Fibroblast of skin of right quadriceps (primary cell): ENCODE measurements at places on chromosomes 2 and 18.

GRCh38 chr18:11336241-11336640, 186.9 kb upstream of the PIEZO2 start:
- no peak for DNase-seq

DNA sequence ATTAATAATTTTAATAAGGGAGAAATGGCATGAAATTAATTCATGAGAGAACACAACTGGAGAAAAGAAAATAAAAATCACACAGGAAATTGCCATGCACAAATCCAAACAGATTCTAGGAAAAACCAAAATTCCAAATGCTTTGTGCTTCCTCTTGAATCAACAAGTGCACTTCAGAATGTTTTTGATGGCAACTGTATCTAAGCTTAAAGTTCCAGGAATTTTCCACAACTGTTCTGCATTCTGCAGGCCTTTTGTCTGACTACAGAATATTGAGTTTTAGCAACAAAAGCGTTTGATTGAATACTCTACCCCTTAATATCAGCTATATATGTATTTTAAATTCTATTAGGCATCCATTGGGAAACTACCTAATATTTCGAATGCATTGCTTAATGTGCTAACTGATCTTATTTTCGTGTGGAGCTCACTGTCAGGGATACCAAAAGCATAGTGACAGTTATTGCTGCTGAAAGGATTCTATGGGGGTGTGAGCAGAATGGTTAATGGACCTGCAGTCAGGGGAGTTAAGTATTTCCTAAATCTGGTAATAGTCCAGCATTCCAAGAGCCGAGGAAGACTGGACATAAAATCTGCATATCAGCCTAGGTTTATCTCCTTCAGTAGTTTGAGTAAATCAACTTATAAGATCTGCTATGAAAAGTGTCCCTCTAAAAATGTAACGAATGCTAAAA, 482.7 kb upstream of the POU3F3 start:
- no peak for DNase-seq

DNA sequence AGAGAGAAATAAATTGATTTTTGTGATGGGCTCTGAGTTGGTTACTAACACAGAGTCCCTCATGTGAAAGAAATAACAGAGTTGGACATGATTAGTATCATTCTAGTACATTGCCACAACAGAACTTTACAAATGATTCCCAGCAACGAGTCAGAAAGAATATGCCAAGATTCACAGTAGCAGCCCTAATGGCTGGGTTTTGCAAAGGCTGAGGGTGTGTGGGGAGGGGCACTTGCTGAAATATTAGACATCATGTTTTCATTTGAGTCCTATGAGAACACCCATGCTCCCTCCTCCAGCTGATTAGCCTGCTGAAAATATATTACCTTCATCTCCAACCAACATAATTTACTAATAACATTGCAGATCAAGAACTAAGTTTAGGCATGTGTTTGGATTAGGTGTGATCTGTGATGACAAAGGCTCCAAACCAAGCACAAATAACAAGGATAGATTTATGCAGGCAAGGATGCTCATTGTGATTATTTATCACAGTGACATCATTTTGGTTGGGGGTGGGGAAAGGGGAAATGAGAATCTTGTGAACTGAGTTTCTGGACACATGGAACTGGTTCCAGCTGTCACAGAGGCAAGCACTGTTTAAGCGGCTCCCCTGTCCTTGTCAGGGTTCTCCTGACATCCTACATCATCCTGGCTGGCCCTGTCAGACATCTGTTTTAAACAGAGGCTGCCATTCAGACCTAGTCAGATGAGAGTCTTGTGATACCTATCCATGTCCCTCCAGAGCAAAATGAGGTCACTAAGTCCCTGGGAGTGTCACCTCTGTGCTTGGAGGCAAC, 205.8 kb upstream of the NCKAP5 start:
- peak; percentile 13 for DNase-seq

GRCh38 chr18:46346213-46346612, 242.0 kb downstream of the HAUS1 start:
- DNase-seq: no peak

DNA sequence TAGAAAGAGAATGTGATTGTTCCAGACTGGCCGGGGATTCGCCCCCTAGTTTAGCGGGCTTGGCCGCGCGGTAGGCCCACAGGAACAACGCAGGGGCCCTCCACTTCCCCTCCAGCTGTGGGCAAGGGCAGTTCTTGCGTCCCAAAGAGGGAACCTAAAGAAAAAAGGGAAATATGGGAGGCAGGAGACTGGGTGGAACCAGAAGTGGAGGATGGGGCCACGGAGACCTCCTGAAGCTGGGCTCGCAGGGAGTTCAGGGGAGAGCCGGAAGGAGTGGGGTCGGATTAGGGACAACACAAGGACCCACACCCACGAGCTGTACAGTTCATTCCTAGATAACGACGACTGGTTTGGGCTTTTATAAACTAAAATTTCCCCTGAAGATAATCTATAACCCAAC, 18.2 kb downstream of the GNLY start:
- DNase-seq: no peak

DNA sequence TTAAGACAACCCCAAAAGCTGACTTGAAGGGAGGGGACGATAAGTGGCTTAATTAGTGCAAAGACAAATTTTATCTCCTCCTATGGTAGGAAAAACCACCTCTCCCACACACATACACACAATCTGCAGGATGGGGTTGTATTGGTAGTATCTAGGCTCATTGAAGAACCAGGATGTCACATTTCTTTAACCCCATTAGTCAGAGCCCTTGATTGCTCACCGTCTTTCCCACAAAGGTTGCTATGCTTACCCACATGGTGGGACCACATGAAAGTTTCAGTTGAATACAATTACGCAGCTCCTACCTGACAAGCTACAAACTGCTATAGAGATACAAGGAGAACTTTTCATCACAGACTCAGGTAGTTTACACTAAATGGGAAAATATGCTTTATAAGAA, 765.0 kb upstream of the CELF4 start:
- DNase-seq: no peak

DNA sequence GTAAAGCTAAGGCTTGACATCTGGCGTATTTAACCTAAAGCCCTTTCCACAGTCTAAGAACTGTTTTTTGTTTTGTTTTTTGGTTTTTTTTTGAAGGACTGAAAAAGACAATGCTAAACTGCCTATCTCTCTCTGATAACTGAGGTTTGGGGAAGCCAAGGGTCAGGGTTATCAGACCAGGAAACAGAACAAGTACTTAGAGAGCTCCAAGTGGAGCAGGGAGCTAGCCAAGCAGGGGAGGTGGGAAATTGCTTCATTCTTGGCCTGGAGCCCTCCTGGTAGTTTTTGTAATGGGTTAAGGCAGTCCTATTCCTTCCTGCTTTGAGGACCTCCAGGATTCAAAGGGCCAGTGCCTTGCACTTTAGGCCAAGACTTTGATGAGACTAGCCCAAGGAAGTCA, 154.3 kb upstream of the LTBP1 start:
- DNase-seq: no peak

- peak; percentile 27 for DNase-seq
These were observed 1.8 kb downstream of the ZCCHC2 start for GRCh38 chr18:62524440-62525200.

DNA sequence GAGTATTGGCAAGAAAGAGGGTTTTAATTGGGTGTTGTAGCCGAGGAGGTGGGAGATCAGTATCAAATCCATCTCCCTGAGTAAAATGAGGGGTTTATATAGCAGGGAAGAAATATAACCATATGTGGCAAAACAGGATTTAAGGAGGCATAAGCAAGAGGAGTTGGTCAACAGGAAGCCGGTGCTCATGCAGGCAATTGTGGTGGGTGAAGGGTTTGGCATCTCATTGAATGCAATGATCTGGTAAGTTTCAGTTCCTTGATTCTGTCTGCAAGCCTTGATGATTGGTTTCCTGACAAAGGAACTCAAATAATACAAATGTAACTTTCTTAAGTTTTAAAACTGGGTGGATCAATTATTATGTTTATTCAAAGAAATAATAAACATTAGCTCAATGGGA, 564.4 kb upstream of the LINC00305 start:
- no peak for DNase-seq

- no peak for DNase-seq
These were observed 221.0 kb downstream of the OSR1 start for GRCh38 chr2:19137433-19137832.

DNA sequence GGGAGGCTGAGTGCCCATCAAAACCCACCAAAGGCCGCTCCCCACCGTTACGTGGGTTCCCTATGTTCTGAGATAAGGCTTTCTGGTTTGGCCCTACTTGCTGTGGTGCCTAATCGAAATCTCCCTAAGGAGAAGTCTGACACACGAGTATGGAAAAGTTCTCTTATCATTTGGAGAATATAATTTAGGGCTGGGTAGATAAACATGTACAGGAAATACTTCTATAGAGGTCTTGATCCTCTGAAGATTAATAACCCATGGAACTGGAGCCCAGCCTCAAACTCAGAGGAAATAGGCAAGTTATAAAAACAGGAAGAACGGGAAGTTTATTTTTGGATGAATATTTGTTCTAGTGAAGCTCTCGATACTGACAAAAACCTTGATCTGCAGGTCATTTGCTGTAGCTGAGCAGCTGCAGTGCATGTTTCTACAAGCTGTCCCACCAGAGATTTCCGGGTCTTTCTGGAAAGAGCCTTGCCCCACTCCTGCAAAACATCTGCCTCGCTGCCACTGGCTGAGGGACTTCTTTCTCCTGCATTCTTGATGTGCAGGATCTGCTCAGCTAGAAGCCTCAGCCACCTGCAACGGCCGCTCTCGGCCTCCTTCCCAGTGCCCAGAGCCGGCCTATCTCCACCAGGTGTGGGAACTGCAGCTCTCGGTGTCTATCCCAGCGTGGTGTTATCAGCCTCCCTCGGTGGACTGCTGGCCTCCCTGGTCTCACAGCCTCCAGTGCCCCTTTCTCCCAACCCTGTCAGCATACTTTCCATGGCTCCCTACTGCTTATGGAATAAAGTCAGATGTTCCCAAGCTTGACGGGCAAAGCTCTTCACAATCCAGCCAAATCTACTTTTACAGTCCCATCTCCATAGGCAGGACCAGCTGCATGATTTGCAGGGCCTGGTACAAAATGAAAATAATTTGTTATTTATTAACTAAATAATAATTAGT, 48.6 kb downstream of the SPRED2 start:
- DNase-seq: no peak

DNA sequence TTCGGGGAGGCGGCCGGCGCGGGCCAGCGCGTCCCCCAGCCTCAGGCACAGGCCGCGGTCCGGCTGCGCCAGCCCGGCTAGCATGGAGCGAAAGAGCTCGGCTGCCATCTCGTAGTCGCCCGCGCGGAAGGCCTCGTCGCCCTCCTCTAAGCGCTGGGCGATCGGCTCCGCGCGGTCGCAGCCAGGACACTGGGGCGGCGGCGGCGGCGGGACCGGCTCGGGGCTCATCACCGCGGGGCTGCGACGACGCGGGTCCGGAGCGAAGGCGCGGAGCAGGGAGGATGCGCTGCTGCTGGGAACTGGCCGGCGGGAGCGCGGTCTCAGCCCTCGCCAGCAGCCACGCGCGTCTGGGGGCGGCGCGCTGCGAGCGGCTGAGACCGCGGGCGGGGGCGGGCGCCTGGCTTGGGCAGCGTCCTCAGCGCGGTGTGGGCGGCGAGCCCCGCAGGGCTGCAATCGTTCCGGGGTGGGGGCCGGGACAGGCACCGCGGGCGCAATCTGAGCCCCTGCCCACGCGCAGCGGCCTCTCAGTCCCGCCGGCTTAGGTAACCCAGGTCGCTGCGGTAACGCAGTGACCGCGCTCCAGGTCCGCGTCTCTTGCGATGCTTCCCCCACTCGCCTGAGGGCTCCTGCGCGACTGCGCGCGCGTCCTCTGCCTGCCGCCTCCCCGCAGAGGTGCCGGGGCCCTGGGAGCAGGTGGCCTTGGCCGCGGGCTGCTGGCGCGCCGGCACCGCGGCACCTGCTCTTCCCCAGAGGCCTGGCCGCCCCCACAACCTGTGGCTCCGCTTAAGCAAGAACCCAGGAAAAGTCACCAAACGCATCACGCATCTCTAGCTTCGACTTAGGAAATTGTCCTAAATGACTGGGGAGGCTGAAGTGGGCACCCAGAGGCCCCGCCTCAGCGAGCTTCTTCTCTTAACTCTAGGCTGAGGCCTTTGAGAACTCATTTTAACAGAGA, at the start of gene LONRF2:
TSS of gene LONRF2 (minus strand) at position 636 of the 955 bp plus-strand sequence. CDS start at position 228, 408 bp downstream.
- no peak for DNase-seq

DNA sequence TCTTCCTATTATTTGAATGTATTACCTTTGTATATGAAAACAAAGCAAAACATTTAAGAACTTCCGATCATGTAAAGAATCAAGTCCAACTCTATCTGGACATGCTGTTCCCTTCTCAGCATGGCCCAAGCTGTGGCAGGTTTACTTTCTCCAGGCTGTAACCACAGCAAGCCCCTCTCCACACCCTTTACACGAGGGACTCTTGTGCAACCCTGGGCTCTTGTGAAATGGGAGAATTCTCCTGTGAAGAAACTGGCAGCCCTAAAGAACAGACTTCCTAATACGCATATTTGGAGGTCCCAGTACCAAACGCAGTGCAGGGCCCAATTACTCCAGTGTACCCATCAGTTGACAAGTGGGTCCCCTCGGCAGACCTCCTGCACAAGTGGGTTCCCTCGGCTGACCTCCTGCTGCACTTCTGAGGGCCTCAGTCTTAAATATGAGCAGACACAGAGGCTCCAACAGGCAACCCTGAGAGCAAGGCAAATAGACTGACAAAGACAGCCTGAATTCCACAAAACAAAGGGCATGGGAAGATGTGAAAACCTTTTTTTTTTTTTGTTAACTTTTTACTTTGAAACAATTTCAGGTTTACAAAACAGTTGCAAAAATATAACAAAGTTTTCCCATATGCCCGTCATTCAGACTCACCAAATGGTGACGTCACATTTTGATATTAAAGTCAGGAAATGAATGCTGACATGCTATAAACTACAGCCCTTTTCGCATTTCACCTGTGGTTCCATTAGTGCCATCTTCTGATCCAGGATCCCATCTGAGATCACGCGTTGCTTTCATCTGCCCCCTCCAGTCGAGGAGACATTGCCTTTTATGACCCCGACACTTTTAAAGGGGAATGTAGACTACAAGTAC, 78.2 kb downstream of the FBXO15 start:
- no peak for DNase-seq

- DNase-seq: peak; percentile 50
These were observed 191.0 kb downstream of the GRB14 start for GRCh38 chr2:164430166-164430783.

- DNase-seq: peak; percentile 74
These were observed 50.5 kb downstream of the MRPL35 start for GRCh38 chr2:86249579-86250391.

GRCh38 chr2:36214691-36215090, 140.9 kb upstream of the CRIM1 start:
- DNase-seq: no peak

GRCh38 chr2:199814817-199815211, 36.2 kb downstream of the FTCDNL1 start:
- DNase-seq: peak; percentile 20

GRCh38 chr2:174699993-174700766, 64.1 kb downstream of the CHRNA1 start:
- DNase-seq: peak; percentile 53

- no peak for DNase-seq
These were observed 144.9 kb downstream of the SEPTIN10 start for GRCh38 chr2:109468893-109469292.

GRCh38 chr18:54416436-54416835, 58.7 kb downstream of the C18orf54 start:
- peak; percentile 77 for DNase-seq
